Stimulated activated CD8-positive, alpha-beta memory T cell treated with anti-CD3 and anti-CD28 coated beads, Interleukin-2, amount 100 ng/mL, for 1 hour (primary cell): ENCODE measurements at places on chromosomes 13 and 19.

DNA sequence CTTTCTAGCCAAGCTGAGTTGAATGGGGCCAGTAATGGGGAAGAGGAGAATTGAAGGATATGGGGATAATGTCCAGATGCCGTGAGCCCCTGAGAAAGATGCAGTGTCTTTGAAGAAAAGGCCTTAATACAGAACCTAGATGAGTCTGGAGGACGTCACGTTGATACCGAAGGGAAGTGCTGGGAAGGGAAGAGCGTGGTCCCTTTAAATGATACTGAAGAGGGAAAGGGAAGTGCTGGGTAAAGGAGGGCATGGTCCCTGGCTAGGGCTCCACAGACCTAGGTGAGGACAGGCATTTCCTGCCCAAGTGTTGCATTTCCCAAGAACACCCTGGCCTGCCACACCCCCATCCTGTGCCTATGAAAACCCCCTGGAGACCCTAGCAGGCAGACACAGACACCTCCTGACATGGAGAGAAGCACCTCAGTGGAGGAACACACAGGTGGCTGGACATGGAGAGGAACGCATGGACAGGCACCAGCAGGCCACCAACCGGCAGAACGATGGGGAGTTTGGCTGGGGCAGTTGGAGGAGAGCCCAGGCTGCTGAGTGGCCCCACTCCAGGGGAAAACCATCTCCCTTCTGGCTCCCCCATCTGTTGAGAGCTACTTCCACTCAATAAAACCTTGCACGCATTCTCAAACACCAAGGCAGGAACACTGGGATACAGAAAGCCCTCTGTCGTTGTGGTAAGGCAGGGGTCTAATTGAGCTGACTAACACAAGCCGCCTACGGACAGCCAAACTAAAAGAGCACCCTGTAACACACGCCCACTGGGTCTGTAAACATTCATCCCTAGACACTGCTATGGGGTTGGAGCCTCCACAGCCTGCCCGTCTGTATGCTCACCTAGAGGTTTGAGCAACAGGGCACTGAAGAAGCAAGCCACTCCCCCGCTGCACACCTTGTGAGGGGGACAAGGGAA lies 34.9 kb upstream of the POMP start:
- DNase-seq: no peak

- DNase-seq: no peak
Observed at GRCh38 chr19:40466985-40467734, at the start of gene SPTBN4. SPTBN4 (plus strand) TSS chr19:40467001; CDS start chr19:40472622, 5,621 bp downstream.

DNA sequence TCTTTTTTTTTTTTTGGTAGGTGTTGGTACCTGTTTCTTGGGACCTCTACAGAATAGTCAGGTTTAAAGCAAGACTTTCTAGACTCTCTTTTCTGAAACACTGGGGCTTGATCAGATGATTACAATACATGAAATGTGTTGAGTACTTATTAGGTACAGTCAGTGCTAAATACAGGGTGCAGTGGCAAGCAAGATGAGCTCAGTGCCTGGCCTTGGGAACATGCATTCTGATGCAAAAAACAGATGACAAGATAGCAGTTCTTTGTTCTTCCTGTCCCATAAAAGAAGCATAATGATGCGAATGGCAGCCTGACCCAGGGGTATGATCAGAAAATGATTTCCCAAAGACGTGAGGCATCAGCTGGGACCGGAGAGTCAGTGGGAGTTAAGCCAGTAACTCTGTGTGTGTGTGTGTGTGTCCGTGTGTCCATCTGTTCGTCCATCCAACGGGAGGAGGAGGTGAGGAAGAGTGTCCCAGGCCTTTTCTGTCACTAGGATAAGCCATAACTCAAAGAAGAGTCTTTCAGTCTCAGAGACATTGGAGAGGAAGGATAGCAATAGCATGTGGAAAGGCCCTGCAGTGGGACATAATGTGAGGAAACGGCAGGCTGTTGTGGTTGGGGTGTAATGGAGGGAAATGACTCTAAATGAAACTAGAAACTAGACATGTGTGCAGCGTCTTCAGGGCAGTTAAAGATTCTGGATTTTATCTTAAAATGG lies 32.2 kb downstream of the SLAIN1 start:
- DNase-seq: no peak

- DNase-seq: no peak
Observed at GRCh38 chr19:29662604-29663404, 2.5 kb upstream of the PLEKHF1 start.

DNA sequence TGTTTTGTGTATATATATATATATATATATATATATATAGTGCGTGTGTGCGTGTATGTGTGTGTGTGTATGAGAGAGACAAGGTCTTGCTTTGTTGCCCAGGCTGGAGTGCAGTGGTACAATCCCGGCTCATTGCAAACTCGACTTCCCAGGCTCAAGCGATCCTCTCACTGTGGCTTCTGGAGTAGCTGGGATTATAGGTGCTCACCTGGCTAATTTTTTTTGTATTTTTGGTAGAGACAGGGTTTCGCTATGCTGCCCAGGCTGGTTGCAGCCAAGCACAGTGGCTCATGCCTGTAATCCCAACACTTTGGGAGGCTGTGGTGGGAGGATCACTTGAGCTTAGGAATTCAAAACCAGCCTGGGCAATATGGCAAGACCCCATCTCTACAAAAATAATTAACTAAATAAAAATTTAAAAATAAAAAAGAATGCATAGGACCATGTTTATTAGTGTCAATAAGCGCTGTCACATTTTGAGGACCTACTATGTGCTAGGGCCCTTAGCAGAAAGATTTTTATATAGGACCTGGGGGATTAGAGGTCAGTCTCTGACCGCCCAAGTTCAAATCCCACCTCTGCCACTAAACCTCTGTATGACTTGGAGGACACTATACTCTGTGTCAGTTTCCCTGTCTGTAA lies 1.8 kb downstream of the PVR start:
- DNase-seq: no peak

DNA sequence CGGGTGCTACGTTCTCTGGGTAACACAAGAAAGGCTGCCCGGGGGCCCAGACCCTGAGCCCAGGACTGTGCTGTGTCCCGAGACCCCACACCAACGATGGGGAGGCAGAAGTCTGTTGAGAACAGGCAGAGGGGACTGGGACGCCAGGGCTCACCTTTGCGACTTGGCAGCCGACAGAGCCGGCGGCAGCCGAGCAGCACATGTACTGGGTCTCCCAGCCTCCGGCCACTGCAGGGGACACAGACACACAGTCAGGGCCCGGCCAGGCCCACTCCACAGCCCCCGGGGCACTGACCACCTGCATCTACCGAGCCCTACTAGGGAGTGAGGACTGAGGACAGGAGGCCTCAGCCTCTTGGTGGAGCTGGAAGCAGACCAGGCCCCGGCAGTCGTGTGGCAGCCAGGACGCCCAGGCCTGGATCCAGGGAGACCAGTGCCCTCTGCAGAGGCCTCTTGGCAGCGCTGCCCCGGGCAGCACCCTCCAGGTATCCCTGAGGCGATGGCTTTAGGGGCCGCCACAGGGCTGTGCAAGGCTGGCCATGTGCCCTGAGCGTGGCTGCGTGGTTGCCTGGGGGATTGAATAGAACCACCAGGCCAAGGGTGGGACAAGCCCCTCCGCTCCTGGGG lies 5.6 kb upstream of the ATP8B3 start:
- DNase-seq: no peak

GRCh38 chr19:58296104-58296503 lies 9.1 kb upstream of the ERVK3-1 start:
- no peak for DNase-seq

GRCh38 chr19:6023085-6023682 lies 45.2 kb upstream of the RANBP3 start:
- DNase-seq: no peak

DNA sequence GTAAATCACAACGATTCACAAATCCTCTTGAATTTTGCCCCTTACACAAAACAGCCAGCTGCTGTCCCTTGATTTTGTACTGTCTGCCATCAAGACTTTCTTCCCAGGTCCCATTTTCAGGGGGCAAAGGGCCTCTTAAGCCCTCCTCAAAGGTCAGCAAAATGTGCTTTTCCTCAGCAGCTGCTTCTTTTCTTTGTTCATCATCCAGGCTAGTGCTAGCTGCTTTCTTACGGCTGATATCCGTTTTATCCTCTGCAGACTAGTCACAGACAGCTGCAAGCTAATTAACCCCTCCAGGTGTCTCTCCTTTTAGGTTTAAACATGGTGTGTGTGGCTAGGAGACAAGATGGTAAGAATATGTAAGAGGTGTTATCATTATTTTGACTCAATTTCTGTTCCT lies 90.9 kb downstream of the NALCN start:
- no peak for DNase-seq

DNA sequence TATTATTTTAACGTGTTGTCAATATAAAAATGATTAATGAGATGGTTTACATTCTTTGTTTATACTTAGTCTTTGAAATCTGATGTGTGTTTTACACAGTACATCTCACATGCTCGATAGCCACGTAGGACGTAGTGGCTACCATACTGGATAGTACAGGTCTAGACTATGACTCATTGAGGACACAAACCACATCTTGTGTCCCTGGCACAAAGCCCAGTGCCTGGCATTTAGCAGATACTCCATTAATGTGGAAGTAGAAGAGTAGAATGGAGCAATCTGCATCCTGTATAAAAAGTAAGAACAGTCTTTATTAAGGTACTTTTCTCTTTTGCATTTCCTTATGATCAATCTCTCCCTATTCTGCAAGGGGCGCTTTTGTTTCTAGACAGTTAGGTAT lies 49.0 kb upstream of the FRY start:
- DNase-seq: no peak

GRCh38 chr19:53864308-53864836 lies 3.3 kb upstream of the MYADM start:
- DNase-seq: no peak

DNA sequence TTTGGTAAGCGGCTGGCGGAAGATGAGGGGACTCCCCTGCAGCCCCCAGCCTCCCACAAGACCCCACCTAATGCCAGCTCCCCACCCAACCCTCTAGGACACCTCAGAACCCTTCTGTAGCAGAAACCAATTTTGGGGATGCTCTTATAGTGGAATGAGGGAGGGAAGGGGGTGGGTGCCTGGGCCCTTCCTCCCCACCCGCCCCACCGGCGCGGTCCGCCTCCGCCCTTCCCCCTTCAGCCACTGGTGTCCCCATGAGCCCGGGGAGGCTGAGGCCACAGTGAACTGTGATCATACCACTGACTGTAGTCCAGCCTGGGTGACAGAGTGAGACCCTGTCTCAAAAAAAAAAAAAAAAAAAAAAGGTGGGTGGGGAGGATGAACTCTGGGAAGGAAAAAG lies 16.2 kb downstream of the TLE6 start:
- no peak for DNase-seq

GRCh38 chr19:13958043-13958442 lies 5.7 kb downstream of the DCAF15 start:
- DNase-seq: no peak

DNA sequence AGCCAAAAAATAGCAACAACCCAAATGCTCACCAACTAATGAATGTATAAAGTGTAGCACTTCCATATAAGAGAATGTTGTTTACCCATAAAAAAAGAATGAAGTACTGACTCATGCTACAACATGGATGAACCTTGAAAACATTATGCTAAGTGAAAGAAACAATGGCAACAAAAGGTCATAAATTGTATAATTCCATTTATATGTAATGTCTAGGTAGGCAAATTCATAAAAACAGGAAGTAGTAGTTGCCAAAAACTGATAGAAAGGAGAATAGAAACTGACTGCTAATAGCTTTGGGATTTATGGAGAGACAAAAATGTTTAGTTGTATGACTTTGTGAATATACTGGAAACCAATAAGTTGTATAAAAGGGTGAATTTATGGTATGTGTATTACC lies 21.6 kb downstream of the MYCBP2 start:
- no peak for DNase-seq

DNA sequence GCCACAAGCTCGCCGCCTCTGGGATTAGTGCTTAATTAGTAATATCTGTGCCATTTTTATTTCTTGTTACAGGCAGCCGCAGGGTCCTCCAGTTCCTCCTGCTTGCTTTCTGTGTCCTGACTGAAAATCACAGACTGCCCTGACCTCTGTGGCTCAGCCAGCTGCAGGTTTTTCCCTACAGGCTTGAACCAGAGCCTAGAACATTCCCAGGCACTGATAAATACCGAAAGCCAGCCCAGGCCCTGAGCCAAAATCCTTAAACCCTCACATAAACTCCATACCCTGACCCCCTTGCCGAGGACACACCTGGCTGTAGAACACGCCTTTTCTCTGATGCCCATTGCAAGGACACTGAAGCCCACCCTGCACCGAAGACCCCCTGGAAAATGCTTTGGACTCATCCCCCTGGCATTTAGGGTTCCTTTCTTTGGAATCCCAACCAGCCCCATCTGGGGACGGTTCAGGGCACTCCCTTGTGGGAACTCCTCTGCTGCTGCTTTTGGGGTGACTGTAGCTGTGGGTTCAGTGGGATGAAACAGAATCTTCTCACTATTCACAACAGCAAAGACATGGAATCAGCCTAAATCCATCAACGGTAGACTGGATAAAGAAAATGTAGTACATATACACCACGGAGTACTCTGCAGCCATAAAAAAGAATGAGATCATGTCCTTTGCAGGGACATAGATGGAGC lies 15.5 kb downstream of the DPP9 start:
- DNase-seq: no peak

DNA sequence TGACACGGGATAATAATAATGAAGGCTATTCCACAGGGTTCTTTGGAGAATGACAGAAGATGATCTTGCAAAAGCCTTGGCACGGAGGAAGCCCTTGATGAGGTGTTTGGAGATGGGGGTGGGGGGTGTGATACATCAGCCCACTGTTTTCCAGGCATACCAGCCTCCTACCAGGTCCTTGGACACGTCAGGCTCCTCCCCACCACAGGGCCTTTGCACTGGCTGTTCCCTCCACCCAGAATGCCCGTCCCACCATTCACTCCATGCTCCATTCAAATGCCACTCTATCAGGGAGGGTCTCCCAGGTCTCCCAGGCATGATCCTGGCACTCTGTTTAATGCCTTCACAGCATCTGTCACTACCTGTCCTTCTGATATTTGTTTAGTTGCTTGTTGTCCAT lies 2.7 kb downstream of the WIZ start:
- no peak for DNase-seq

- DNase-seq: no peak
Observed at GRCh38 chr19:41411968-41412265, 14.3 kb downstream of the BCKDHA start.

DNA sequence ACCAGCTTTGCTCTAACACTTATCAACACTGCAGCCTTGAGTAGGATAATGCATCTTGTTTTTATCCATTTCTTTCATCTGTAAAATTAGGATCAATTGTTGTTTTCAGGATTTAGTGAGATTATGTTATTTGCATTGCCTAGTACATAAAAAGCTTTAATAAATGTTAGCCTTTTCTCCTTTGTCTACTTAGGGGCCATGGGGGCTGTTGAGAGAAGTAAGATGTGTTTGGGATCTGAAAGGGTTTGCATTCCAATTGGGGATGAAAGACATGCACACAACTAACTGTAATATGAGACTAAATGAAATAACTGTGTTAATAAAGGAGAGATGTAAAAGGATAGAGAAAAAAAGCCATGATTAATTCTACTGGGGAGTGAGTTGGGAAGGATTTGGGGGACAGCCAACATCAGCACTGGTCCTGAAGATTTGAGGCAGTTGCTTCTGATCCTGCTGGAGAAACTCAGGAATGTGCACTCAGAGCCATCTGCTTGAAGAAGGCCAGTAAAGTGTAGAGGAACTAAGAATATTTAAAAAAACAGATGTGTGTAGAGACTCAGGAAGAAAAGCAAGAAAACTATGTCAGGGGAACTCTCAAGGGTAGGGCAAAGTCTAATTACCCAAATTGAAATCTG lies 236.3 kb downstream of the OLFM4 start:
- DNase-seq: no peak

- no peak for DNase-seq
Observed at GRCh38 chr13:98599502-98600328, 22.8 kb upstream of the STK24 start.
